Stimulated activated effector memory CD8-positive, alpha-beta T cell treated with anti-CD3 and anti-CD28 coated beads, Interleukin-12 subunit alpha, Interleukin-12 subunit beta, amount 100 ng/mL, for 72 hours (primary cell): ENCODE measurements at places on chromosomes 4 and X.

GRCh38 chr4:141668200-141668910, 32.0 kb downstream of the IL15 start:
- no peak for DNase-seq

GRCh38 chr4:41613821-41614220, 75.9 kb downstream of the LIMCH1 start:
- no peak for DNase-seq

DNA sequence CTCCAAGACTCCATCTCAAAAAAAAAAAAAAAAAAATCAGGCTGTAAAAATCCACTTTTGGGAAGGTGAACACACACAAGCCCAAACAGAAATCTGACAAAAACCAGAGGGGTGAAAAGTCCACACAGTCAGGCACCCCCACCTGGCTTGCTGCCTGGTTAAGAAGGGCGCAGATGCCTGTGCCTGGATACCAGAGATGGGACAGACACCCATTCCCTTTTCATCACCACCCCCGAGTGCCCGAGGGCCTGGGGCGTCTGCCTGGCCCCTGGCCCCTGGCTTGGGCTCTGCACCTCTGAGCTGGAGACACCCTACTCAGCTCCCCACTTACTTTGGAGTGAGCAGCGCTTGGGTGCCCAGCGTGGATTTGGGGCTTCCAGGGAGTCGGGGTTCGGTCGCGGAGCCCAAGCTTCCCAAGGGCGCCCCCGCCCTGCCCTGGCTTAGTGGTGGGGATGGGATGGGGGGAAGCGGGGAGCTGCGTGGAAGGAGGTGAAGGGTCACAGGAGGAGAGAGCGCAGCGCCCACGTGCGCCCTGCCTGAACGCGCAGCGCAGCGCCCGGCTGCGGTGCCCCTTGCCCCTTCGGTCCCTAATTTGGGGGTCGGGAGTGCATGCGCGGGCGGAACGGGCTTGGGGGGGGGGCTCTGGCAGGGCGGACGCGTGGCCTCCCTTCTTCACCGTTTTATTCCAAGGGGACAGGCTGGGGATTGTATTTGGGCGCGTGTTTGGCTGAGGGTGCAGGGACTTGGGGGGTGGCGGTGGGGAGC, 11.3 kb downstream of the SHOX start:
- DNase-seq, result no peak

DNA sequence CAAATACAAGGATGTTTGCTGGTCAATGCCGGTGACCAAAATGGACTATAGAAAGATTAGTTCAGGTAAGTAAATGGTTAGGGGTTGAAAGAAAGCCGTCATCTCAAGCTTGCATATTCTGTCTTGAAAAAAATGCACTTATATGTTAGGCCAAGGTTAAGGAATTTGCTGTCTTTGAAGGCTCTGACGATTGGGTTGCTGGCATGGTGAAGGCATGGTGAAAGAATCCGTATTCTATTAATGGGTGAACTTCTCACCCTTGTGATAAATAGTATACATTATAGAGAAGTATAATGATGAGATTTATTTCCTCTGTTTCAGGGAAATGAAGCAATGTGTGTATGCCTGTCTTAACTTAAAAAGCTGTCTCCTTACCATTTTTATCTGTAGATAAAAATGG, 132.6 kb downstream of the ADGRL3 start:
- no peak for DNase-seq

GRCh38 chr4:127622921-127623796, 9.6 kb upstream of the INTU start:
- DNase-seq, result no peak

GRCh38 chr4:53123171-53123570, 242.7 kb downstream of the SCFD2 start:
- no peak for DNase-seq

DNA sequence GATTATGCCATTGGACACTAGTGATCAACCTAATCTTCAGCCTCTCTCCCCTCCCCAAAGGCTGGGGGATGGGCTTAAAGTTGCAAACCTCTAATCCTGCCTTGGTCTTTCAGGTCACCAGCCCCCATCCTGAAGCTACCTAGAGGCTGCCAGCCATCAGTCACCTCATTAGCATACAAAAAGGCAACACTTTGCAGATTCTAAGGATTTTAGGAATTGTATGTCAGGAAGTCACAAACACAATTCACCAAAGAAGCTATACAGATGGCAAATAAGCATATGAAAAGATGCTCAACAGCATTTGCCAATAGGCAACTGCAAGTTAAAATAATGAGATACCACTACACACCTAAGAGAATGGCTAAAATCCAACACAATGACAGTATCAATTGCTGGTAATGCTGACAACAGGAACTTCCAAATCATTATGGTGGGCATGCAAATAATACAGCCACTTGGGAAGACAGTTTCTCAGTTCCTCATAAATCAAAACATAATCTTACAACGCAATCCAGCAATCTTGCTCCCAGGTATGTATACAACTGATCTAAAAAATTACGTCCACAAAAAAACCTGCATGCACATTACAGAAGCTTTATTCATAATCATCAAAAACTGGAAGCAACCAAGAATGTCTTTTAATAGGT, 9.0 kb upstream of the PIM2 start:
- DNase-seq, result no peak

- no peak for DNase-seq
Measured at GRCh38 chr4:121964958-121965357, 13.1 kb upstream of the TRPC3 start.

DNA sequence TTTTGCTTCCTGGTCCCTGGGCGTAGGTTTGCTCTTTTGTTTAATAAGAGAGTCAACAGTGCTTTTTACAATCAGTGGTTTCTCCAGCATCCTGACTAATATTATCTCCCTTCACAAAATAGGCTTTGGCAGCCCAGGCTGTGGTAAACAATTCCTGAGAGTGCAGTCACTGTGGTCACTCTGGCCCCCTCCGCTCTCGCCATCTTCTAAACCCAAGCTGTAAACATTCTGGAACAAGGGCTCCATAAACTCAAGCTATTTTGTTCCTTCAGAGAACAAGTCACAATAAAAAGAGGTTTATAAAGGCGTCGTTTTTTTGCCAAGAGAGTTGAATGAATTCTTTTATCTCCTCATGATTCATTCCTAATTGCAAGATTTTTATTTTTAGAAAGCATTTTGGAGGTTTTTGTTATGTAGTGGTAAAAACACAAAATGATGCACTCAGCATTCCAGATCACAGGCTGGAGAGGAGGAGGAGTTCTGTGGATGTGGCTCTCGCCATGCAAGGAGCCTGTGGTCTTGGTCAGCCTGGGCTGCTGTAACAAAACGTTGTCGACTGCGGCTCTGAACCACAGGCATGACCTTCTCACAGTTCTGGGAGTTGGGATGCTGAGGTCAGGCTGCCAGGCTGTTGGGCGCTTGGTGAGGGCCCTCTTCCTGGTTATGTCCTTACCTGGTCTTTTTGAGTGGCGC, 486.4 kb upstream of the FAT1 start:
- no peak for DNase-seq

GRCh38 chr4:89284828-89285227, 22.8 kb downstream of the GPRIN3 start:
- DNase-seq, result peak; percentile 66

DNA sequence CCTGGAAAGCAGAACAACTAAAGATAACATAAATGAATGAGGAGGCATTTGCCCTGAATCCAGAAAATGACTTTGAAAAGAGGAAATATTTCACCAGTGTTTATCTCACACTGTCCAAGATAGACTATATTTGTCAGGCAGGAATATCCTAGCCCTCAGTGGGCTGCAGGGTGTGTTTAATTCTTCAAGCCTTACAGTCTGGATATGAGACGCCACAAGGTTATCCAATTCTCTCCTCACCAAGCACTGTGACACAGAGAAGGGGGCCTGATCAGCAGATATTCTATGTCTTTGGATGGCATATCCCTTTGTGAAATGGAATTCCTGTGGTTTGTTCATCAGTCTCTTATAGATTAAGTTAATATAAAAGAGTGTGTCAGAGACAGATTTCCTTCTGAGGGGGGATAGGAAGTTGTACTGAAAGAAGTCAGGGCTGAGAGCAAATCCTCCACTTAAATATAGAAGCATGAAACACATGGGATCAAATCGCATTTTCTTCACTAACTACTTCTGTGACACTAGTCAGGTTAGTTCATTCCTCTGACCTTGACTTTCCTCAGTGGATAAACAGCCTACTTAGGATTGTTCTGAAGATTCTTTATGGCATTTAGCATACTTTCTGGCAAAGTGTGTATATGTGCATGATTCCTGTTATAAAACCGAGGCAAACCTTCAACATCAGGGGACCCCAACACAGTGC, 6.8 kb upstream of the G3BP2 start:
- no peak for DNase-seq

- DNase-seq, result no peak
Measured at GRCh38 chr4:2163311-2163821, 78.6 kb downstream of the HAUS3 start.

DNA sequence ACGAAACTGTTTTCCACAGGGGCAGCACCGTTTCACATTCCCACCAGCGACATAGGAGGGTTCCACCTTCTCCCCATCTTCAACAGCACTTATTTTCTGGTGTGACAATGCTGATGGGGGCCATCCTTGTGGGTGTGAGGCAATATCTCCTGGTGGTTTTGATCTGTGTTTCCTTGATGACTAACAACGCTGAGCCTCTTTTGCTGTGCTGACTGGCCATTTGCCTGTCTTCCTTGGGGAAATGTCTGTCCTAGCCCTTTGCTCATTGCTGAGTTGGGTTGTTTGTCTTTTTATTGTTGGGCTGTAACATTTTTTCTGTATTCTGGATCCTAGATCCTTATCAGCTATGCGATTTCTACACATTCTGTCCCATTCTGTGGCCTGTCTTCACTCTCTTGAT, 33.7 kb downstream of the ATP2B3 start:
- no peak for DNase-seq

DNA sequence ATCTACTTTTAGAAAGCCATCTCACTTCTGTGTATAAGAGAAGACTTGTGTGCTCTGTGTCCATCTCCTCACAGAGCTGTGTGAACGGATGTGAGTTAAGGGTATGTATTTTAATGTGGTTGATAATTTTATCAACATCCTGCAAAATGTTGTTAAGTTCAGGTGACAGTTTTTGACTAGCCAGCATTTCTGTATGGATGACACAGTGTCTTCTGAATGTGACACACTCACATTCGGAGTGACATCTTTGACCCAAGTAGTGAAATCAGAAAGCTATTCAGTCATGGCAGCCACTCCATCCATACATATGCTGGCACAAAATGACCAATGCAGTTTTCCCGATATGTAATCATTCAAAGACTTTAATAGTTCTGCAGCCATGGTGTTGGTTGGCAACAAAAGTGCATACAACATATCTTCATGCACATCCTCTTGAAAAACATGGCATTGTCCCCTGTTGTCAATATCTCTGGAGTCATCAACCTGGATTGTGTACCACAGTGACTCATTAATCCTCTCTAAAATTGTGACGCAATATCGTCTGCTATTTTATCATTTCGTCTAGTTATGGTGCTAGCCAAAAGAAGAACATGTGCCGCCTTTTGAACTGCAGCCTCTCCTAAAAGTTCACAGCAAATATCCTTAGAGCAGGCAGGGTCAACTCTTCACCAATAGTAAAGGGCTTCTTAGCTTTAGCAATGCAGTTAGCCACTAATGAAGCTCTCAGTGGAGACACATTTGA, 6.8 kb upstream of the FGF2 start:
- DNase-seq, result no peak

DNA sequence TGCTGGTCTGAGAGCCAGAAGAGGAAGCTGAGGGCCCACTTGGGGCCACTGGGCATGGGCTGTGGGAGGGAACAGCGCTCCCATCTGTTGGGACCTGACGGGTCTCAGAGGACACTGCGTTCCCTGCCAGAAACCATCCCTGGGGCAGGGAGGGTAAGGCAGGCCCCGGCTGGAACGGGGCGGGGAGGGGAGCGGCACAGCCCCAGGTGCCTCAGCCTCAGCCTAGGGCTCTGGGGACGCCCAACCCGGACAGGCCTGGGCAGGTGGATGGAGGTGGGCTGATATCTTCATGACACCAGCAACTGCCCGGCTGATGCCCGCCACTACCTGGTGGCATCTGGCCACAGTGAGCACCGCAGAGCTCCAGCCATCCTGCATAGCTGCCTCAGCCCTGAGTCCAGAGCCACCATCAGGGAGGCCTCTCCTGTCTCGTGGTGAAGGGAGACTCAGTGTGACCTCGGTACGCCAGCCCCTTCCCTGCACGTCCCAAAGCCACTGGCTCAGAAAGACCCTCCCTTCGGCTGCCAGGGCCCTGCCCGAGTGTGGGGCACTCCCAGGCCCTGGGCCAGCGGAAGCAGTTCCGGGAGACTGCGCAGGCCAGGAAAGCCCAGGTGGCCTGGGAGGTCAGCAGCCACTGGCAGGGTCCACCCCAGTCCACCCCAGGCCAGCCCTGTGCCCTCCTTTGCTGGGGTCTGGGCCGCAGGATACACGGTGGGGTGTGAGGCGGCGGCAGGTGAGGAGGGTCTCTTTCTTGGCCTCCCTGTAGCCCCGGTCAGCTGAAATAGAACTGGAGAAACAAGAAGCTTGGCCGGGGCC, 34.6 kb upstream of the FGFR3 start:
- DNase-seq, result no peak

DNA sequence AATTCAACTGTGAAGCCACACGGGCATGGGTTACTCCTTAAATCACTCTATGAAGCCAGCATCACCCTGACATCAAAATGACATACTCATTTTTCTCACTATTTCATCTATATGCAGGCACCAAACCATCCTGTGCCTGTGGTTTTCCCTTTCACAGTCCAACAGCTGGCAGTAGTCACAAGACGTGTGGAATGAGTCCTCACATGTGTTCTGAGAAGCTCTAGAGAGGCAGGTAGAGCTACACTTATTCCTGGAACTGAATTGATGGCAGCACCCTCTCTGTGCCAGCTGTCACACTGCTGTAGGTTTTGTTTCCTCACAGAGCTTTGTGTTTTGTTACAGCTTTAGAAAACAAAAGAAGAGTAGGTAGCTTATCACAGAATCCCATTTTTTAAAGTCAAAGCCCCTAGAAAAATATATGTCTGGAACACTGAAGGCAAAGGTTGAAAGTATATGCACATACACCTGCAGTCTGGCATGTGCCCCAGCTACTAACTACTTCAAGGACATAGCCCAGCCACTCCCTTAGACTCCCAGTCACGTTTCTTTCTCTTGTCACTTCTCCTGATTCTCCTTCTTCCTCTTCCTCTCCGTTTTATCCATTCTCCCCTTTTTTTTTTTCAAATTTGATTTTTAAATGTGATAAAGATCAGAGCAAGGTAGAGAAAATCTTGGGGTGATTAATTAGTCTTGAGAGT, 107.1 kb downstream of the ANXA10 start:
- no peak for DNase-seq

DNA sequence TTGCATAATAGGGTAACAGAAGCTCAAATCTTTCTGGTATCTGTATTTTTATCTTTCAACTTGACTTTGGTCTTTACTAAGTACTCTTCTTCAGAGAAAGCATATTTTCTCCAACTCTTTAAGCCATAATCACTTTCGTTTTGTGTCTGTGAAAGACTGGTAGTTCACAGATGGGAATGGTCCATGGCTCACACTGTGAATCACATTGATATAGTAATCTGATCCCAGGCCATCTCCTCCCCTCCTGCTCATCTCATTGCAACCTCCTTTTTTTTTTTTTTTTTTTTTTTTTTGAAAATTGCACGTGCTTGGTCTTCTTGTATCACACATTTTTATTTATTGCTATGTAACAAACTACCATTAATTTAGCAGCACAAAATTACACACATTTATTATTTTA, 694.5 kb upstream of the SLIT2 start:
- DNase-seq, result no peak
